ENCODE measurements at places on chromosomes 16 and 17.

DNA sequence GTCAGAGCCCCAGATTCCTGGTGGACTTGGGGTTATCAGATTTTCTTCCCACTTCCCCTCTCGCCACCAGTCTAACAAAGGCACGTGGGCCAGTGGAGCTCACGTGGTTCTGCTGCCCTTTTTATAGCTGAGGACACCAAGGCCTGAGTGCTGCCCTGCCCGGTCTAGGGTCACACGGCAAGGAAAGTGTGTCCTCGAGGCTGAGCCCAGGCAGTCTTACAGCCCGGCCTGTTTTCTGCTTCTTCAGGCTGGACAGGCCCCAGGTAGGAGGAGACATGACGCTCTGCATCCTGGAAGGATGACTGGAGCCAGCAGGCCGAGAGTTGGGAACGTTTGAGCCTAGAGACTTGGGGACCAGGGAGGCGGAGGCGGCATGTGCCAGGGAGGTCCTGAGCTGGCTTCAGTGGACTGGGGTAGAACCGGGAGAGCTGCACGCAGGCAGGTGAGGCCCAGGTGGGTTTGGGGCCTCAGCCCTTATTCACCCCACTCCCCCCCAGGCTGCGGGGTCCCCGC lies 3.5 kb downstream of the CTRB1 start:
- no peak for DNase-seq

DNA sequence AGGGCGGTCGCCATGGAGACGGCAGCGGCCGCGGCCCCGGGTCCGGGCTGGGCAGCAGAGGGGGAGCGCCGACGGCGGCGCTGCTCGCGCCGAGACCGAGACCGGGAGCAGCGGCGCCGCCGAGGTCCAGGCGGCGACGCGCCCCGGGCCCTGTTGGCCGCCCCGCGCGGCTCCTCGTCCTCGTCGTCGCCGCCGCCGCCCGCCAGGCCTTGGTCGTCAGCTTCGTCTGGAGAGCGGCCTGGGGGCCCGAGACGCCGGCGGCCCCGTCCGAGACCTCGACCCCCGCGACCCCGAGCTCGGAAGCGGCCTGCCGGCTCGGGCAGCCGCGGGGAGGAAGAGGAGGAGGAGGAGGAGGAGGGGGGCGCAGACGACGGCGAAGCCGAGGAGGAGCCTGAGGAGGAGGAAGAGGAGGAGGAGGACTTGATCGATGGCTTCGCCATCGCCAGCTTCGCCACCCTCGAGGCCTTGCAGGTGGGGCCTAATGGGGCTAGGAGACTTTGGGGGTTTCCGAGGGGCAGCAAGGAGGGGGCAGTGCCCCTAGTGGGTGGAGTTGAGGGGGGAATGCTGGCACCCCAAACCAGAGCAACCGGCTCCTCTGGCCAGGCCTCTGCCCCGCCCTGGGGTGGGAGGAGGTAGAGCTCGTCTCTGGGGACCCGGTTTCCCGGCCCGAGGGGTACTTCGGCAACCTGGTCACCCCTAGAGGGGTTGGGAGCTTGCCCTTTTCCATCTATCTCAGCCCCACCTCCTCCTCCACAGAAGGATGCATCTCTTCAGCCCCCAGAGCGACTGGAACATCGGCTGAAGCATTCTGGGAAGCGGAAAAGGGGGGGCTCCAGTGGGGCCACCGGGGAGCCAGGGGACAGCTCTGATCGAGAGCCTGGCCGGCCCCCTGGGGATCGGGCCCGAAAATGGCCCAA lies 1.5 kb downstream of the FBRS start:
- peak; percentile 51 for DNase-seq

- DNase-seq: no peak
Measured at GRCh38 chr16:65116216-65116615, 5.6 kb downstream of the CDH11 start.

GRCh38 chr16:80300876-80301275 lies 239.9 kb upstream of the DYNLRB2 start:
- no peak for DNase-seq

- DNase-seq: no peak
Measured at GRCh38 chr17:55340686-55341085, 75.9 kb downstream of the HLF start.

DNA sequence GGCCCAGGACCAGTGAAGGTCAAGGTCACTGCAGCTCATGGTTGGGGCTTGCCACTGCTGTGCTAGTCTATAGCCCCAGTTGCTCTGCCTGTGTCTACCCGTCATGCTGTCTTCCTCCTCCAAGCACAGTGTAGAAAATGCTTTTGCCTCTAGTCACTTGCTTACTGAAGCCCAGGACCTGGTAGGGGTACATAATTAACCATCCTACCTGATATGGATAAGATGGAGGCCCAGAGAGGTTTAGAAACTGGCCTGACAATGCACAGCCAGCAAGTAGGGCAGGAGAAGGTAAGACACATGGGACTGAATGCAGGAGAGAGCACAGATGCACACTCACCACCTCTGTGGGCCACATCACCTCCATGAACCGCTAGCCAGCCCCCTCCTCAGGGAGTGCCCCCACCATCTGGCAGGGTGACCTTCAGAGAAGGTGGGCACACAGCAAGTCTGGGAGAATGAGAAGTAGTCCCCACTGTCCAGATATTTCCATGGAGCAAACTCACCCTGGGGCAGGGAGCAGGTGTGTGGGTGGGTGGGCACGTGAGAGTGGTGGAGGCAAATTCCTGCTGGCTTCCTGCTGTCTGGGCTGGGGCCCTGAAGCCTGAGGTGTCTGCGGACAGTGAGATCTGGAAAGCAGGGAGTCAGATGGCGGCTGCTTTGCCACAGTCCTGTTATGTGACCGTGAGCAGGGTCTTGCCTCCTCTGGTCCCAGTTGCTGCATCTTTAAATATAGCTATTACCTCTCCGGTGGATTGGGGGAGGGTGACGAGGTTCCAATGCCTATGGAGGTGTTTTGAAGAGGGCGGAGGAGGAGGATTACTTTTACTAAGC lies 1.0 kb downstream of the CX3CL1 start:
- DNase-seq: no peak

GRCh38 chr17:50150354-50151040 lies at the start of gene PPP1R9B:
Gene PPP1R9B (minus strand): TSS chr17:50150677. CDS start chr17:50150513, 164 bp downstream.
- no peak for DNase-seq

DNA sequence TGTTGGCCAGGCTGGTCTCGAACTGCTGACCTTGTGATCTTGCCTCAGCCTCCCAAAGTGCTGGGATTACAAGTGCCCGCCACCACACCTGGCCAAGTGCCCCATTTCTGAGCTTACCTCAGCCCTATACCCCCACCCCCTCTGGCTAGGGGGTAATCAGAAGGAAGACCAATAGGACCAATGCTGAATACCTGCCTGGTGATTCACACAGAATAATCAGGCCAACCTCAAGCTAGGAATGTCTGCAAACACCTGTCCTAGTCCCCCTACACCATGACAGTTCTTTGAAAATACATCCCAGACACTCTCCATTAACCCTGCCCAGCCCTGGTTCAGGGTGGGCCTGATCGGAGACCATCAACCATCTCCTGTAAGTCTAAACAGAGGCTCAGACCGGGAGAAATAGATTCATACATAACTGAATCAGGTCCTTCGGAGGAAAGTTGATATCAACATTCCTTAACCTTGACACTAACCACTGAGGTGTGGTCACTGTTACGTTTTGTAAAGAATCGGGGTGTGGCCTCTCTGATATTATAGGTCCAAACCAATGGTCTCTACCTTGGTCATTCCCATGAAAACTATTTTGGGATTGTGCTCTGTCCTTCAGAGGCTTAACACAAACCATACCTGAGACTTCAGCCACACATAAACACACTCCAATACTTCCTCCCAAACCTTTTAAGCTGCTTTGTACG lies 130.8 kb downstream of the GAS7 start:
- no peak for DNase-seq
